Uterus (tissue), 4 donors: ENCODE measurements at places on chromosomes 5 and 9. TPM values are rescaled to one million over a fixed set of nuclear protein-coding genes. Genes with fewer than 3 reads are reported as not detected.

PELO gene
- 28.6 TPM for total RNA-seq

PCDHA4 gene
- total RNA-seq: 0.26 TPM

- H3K27ac ChIP-seq: no peak overlapping the region
- H3K4me3 ChIP-seq: no peak overlapping the region
- H3K36me3 ChIP-seq: no peaks in the 10 kb centered on the region
- DNase-seq: no peak
- H3K27me3 ChIP-seq: no peaks in the 10 kb centered on the region
- no peaks in the 10 kb centered on the region for H3K4me1 ChIP-seq
Measured at GRCh38 chr5:163433271-163433670, 4.1 kb upstream of the CCNG1 start.

NSD1 gene
- 102 TPM for total RNA-seq

GRCh38 chr5:151787817-151788216, 16.1 kb downstream of the G3BP1 start:
- no peak overlapping the region for H3K27ac ChIP-seq
- no peaks in the 10 kb centered on the region for H3K27me3 ChIP-seq
- peaks cover 7% of the 10 kb centered on the region for H3K4me1 ChIP-seq
- no peaks in the 10 kb centered on the region for H3K36me3 ChIP-seq

DNA sequence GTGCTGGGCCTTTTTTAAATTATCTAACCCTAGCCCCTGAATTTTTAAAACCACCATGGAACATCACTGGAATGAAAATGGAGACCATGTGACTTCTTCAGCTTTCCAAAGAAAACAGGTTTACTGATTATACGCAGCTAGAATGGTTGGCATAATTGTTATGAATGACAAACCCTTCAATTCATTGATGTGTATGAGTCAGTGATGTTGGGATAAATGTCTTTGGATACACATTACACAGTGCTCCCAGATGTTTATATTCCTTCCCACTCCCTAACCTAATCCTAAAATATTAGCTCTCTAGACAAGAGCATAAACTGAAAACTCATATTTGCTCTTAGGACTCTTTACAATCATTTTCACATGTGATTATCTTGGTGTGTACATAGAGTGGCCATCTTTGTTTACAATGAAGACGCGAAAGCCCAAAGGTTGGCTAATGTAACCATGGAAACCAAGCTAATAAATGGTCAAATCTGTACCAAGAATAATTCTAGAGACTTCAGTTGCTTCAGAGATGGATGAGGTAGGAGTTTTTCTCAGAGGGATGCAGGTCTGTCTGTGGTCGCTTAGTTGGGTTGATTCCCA, 131.2 kb upstream of the HMHB1 start:
- no peak overlapping the region for H3K27ac ChIP-seq
- H3K4me1 ChIP-seq: no peaks in the 10 kb centered on the region
- H3K36me3 ChIP-seq: no peaks in the 10 kb centered on the region
- H3K4me3 ChIP-seq: no peak overlapping the region
- H3K27me3 ChIP-seq: no peaks in the 10 kb centered on the region

GRCh38 chr9:130143279-130143893, 28.8 kb upstream of the NCS1 start:
- DNase-seq: no peak
- no peaks in the 10 kb centered on the region for H3K27me3 ChIP-seq
- no peaks in the 10 kb centered on the region for H3K36me3 ChIP-seq
- peak overlapping the region; percentile 2 for H3K27ac ChIP-seq

FOXD4 gene
- not detected for total RNA-seq

DNA sequence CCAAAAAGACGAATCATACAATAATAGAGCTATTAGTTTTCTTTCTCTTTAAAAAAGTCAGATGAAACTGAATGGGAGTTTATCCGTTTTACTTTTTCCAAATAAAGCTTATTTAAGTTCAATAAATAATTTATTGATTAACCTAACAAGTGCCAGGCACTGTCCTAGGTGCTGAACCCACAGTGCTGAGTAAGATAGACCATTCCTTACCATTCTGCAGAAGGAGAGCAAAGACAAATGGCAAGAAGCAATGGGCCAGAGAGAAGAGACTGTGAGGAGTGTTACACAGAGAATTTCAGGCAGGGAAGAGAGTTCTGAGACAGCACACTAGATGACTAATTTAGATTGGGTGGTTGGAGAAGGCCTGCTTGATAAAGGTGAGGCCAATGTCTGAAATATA, 127.2 kb downstream of the AUH start:
- no peak overlapping the region for H3K4me3 ChIP-seq
- no peaks in the 10 kb centered on the region for H3K27me3 ChIP-seq
- no peak overlapping the region for H3K27ac ChIP-seq
- no peak for DNase-seq
- H3K36me3 ChIP-seq: no peaks in the 10 kb centered on the region

GRCh38 chr9:123727332-123727731, 202.6 kb downstream of the DENND1A start:
- H3K27ac ChIP-seq: no peak overlapping the region
- no peaks in the 10 kb centered on the region for H3K27me3 ChIP-seq
- H3K4me3 ChIP-seq: no peak overlapping the region

DNA sequence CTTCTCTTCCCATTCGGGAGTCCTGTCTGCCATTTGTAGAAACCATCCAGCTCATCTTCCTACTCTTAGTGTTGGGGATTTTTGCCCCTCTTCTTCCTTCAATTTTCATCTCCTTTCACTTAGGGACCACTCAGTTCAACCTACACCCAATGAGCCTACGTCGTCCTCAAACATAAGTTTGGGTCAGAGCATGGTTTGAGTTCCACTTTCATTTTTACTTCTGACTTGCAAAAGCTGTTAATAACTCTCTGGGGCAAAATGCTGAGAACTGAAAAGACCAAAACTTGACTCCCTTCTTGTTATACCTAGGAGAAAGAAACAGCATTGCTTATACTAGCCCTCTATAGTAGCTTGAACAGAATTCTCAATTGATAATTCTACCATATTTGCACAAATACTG, 381.5 kb upstream of the MPDZ start:
- no peak overlapping the region for H3K4me3 ChIP-seq
- no peaks in the 10 kb centered on the region for H3K36me3 ChIP-seq
- no peaks in the 10 kb centered on the region for H3K4me1 ChIP-seq
- no peaks in the 10 kb centered on the region for H3K27me3 ChIP-seq
- DNase-seq: no peak
- H3K27ac ChIP-seq: no peak overlapping the region

GRCh38 chr9:114908104-114908622, 22.2 kb downstream of the TNFSF8 start:
- DNase-seq: no peak
- no peaks in the 10 kb centered on the region for H3K4me1 ChIP-seq
- H3K4me3 ChIP-seq: no peak overlapping the region
- H3K36me3 ChIP-seq: no peaks in the 10 kb centered on the region
- H3K27me3 ChIP-seq: no peaks in the 10 kb centered on the region
- H3K27ac ChIP-seq: no peak overlapping the region

ADAMTS13 gene
- total RNA-seq: not detected

GKAP1 gene
- 24.8 TPM for total RNA-seq

DNA sequence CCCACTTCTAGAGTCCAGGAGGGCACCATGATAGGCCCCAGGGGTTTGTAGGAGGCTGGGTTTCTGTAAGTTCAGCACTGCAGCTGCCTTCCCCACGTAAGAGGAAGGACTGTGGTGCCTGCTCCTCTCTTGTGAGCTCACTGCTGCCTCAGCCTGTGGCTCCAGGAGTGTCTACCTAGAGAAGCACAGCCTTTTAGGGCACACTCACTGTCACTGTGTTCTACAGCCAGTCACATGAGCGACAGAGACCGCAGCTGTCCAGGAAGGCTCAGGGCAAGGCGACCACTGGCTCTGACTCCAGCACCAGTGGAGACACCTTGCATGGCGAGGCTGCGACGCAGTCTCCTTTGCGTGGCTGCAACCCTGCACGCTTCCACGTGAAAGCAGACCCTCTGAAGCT, 72.8 kb downstream of the OTULIN start:
- H3K27ac ChIP-seq: no peak overlapping the region
- H3K4me3 ChIP-seq: no peak overlapping the region
- no peak for DNase-seq
- H3K27me3 ChIP-seq: no peaks in the 10 kb centered on the region

DNA sequence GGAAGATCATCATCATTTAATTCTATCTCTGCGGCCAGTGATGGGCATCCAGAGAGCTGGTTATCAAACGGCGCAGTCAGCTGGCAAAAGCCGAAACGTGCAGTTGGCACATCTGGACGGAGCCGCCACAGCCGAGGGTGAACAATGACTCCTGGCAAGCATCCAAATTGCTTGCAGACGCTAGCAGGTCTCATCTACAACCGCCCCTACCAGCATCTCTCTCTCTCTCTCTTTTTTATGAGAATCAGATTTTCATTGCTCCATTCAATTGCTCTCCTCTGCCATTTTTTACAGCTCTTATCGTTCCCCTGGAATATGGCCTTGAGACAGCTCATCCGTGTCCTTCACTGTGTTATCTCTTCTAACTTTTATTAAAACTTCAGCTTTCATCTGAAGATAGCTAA, 165.2 kb downstream of the MAPKAP1 start:
- DNase-seq: no peak
- H3K36me3 ChIP-seq: no peaks in the 10 kb centered on the region
- no peak overlapping the region for H3K27ac ChIP-seq
- H3K4me3 ChIP-seq: no peak overlapping the region
- peaks cover 3% of the 10 kb centered on the region for H3K4me1 ChIP-seq

GRCh38 chr9:128206916-128207910, 4.0 kb downstream of the DNM1 start:
- H3K36me3 ChIP-seq: no peaks in the 10 kb centered on the region
- no peaks in the 10 kb centered on the region for H3K4me1 ChIP-seq
- H3K27me3 ChIP-seq: no peaks in the 10 kb centered on the region
- no peak overlapping the region for H3K27ac ChIP-seq
- DNase-seq: no peak

HINT1 gene
- 683 TPM for total RNA-seq

DNA sequence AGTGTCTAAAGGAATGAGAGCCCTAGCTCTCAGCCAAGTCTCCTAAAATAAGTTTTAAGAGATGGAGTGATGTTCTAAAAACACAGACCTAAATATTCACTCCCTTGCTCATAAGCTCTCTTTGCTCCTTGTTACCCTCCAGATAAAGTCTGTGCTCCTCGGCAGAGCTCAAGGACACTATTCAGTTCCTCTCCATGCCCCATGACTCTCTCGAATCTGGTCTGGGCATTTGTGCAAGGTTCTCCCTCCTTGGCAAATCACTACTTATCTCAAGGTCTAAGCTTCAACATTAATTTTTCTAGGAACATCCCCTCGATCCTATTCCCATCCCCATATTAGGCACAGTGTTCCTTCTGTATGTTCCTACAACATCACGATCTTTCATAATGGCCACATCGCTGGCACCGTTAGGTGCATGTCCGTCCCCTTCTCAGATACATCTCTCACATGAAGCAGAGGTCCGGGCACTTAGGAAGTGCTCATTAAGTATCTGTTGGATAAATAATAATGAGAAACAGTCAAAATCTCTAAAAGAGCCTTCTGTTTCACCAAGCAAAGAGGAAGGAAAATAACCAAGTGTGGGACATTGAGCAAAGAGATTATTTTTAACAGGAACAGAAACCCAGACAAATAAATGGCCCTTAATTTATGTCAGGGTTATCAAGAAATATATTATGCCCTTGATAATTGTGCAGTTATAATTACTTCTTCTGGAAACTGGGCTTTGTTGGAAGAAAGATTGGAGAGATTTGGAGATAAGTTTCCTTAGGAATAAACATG, 85.9 kb upstream of the HTR4 start:
- DNase-seq: no peak
- H3K27ac ChIP-seq: no peak overlapping the region
- no peak overlapping the region for H3K4me3 ChIP-seq
- H3K36me3 ChIP-seq: no peaks in the 10 kb centered on the region
- H3K27me3 ChIP-seq: no peaks in the 10 kb centered on the region
